Activated CD8-positive, alpha-beta memory T cell treated with anti-CD3 and anti-CD28 coated beads for 4 hours (primary cell): ENCODE measurements at places on chromosomes 13 and 19.

- DNase-seq, result no peak
Observed at GRCh38 chr19:48982280-48982679, 10.8 kb downstream of the GYS1 start.

- DNase-seq, result no peak
Observed at GRCh38 chr19:41796362-41796761, at the start of gene CEACAM3. Gene CEACAM3 (plus strand): TSS chr19:41796587. CDS start chr19:41796678, 91 bp downstream.

DNA sequence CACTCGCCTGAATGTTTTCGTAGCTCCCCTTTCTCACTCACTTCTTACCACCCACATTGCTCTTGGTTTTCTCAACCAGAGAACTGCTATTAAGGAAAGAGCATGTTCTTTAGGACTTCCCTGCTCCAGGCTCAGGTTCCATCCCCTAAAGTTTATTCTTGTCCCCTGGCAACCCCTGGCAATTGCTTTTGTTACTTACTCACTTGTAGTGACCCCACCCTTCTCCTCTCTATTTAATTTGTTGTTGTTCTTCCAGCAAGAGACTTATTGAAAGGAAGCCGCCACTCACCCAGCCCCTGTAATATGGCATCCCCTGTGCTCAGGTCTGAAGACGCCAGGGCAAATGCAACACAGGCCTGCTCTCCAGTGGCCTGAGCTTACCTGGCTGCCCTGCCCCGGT lies 233.7 kb upstream of the SOX21 start:
- no peak for DNase-seq

DNA sequence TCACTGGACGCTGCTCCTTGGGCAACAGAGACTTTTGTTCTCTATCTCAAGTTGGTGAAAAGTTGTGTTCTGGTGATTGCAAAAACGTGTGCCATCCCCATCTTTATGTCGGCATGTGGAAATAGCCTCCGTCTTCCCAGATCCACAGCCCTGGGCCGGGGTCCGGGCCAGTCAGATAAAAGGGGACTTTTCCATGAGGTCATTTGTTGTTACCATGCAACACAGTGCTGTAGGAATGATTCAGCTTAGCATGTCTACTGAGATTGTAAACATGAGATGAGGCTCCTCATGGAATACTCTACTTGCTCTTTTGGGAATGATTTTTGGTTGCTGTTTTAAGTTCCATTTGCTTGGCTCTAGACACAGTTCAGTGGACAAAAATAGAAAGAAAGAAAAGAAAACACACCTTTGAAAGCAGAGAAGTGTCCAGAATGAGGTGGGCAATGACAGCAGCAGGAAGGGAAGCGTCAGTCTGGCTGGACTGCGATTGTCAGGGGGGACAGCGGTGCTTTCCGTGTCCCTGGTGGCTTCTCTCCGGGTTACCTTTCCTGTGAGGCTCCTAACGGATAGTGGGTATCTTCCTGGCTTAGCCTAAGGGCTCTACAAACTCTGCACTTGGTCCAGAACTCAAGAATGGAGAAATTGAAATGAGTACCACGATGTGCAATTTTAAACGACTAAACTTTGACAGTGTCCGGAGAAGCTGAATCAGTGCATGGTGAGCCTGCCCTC lies 91.6 kb downstream of the TEX29 start:
- no peak for DNase-seq

- no peak for DNase-seq
Observed at GRCh38 chr19:4939466-4939865, 29.4 kb upstream of the KDM4B start.

GRCh38 chr13:98506728-98507230 lies 70.1 kb downstream of the STK24 start:
- DNase-seq, result no peak

DNA sequence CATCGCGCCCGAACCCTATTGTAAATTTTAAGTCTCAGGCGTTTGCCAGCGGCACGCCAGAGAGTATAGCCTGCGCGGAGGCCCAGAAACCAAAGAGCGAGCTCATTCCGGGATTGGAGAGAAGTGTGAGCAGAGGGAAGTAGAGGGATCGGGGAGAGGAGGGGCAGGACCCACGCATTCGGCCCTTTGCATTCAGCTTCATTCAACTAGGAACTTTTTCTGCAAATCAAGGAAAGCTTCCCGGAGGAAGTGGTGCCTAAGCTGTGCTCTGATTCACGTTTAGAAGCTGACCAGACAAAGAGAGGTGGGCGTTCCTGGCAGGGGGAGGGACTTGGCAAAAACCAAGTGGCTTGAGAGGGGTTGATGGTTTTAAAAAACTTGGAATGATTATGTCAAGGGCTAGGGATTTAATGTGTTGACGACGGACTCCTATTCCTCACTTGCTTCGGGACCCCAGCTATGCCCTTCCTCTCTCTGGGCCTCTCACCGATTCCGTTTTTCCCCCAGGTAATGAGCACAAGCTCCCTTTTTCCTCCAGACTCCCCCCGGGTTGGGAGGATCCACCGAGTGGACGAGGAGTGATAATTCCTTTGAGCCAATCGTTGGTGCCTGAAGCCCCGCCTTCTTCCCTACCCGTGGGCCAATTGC lies 811 bp upstream of the PRMT1 start:
- no peak for DNase-seq

DNA sequence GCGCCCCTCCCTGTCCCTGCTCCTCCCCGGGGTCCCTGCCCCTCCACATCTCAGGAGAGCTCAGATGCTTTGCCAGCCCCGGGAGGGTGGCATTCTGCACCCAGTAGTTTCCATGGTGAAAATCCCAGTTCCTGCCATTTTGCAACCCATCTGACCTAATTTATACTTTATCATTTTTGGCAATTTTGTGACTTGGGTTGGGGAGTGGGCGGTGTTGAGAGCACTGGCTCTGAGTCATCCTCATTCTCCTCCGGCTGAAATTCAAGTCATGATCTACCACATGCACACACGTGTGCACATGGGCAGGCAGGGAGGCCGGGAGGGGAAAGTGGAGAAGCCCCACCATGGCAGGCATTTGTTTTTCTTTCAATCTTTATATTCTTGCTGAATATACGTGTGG lies 208.6 kb downstream of the URI1 start:
- DNase-seq, result no peak

- no peak for DNase-seq
Observed at GRCh38 chr13:114061744-114062143, 70.7 kb downstream of the RASA3 start.

DNA sequence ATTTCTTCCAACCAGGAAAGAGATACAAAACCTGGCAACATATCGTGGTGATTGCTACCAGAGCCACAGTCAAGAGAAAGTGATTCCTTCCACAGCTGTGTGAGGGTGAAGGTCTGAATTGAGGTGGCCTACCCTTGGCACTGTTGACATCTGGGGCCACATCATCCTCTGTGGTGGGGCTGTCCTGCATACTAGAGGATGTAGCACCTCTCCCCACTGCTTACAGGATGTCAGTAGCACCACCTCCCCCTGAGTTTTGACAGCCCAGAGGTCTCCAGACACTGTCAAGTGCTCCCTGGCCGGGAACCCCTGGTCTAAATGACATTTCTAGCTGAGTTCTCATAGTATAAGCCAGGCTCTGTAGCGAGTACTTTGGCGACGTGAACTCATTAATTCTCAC lies 15.5 kb downstream of the PTGER1 start:
- DNase-seq, result no peak

DNA sequence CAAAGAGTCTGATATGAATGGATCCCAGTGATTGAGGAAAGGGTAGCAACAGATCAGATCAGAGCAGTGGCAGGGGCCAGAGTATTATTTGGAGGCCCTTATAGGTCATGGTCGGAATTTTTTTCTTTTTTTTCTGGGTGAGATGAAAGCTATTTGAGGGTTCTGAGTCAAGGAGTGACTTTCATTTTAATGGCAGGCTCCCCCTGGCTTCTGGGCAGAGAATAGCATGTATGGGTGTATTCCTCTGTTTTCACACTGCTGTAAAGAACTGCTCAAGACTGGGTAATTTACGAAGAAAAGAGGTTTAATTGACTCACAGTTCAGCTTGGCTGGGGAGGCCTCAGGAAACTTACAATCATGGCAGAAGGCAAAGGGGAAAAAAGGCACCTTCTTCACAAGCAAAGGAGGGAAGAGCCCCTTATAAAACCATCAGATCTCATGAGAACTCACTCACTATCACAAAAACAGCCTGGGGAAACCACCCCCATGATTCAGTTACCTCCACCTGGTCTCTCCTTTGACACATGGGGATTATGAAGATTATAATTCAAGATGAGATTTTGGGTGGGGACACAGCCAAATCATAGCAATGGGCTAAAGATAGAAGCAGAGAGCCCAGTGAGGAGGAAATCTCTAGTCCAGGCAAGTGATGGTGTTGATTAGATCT lies 3.0 kb upstream of the SLC6A16 start:
- no peak for DNase-seq

GRCh38 chr13:46168341-46168740 lies 13.6 kb downstream of the LCP1 start:
- no peak for DNase-seq

- DNase-seq, result no peak
Observed at GRCh38 chr19:39924389-39924788, 10.0 kb downstream of the FCGBP start.
